ENCODE measurements at places on chromosomes 16 and 17.

DNA sequence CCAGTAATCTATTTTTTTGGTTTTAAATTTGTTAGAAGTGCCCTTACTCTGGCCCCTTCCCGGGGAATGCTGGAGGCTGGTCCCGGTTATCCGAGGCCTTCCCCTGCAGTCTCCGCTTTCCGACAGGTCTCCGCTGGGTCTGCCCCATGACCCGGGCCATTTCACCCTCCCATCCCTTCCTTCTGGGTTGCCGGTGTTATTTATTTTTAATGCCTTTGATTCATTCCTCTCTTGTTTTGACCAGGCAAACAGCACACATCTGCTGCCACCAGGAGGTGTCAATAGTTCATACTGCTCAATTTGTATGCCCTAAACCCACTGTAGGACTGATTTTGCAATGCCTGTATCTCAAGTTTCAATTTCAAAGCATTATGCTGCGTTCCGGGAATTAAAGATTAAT, 113.2 kb upstream of the IRX5 start:
- no peak for DNase-seq

GRCh38 chr16:88854306-88855111, 2.2 kb downstream of the GALNS start:
- no peak for DNase-seq

DNA sequence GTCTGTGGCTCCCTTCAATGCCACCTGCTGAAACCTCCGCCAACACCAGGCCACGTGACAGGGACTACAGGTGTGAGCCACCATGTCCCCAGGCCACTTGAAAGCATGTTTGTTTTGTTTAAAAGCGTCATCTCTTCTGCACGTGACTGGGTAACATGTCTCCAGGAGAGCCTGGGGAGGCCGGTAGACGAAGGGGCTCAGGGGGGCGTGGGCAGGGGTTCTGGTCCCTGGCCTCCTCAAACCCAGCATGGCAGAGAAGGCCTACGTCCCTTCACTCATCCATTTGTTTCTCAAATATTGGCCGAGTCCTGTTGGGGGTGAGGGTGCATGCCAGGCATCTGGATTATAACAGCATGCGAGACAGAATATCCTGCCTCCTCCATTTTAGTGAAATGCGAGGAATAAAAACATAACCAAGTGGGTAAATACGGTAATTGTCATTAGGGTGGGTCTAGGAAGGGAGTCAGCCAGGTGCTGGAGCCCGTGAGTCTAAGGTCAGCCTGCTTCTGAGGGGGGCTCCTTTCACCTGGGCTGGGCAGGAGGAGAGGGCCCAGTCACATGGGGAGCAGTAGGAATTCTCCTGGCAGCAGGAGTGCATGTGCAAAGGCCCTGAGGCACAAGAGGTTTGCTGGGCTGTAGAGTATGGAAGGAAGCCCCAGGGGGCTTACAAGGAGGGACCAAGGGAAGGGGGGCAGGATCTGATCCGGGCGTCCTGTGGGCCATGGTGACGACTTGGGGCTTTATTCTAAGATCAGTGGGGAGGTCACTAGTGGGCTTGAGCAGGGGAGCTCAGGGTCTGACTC, 26.8 kb upstream of the CIBAR2 start:
- no peak for DNase-seq

DNA sequence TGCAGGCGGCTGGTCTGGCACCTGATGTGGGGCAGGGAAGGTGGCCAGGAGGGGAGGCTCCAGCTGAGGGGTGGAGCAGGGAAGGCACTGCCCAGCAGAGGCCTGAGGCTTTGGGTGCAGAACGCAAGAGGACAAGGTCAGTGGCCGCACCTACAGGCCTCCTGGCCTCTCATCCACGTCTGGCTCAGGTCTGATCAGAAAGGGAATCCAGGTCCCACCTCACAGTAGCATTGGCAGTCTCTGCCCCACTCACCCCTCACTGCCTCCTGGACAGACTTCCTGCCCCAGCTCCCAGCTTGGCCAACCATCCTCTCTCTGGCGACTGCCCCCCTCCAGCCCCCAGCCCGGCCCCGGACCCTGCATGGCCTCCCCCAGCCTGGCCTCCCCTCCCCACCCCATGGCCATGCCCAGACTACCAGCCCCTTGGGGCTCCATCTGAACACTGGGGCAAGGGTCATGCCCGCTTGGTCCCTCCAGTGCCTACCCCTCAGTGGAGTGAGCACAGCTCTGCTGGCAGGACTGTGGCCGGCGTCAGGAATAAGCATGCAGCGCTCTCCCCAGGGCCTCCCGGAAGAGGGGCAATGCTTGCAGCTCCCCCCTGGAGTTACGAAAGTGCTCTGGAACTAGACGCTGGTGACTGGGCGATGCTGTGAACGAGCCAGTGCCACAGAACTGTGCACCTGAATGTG, 4.6 kb downstream of the UTS2R start:
- DNase-seq: no peak

GRCh38 chr17:66655461-66655860, 179.5 kb upstream of the CACNG5 start:
- no peak for DNase-seq

- no peak for DNase-seq
These were observed 6.6 kb downstream of the SEC14L1 start for GRCh38 chr17:77147357-77147801.

DNA sequence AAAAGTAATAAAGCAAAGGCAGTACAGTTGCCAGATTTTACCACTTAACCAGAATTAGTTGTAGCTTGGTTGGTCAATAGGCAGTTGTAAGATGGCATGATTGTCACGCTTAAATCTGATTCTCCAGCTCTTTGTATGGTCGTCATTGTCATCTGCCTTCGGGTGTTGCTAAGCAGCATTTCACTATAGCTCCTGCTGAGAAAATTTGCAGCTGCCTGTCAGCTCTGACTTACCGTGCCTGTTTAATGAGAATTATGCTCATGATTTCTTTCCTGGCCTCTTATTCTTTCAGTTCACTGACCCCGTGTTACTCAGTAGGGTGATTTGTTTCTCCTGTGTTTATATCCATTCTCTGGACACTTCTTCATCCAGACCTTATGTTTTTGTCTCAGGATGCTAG, 66.7 kb downstream of the TANGO6 start:
- DNase-seq: no peak

- DNase-seq: no peak
These were observed 11.6 kb upstream of the DPEP1 start for GRCh38 chr16:89601906-89602272.

DNA sequence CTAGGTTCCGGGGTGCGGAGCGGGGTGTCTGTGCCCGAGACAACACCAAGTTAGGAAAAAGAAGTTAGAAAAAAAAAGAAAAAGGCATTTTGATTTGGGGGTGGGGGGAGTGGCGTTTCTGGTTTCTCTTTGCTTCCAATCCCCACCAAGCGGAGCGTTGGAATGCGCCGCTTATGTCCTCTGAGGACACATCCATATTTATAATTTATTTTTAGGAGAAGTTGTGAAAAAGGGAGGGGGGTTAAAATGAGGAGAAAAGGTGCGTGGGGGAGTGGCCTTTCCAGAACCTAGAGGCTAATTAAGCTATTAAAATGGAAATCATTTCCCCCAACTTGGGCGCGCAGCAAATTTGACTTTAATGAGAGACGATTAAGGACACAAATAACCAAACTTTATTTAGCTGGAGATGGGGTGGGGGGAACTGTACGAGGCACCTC, 232.1 kb downstream of the MRTFB start:
- no peak for DNase-seq

DNA sequence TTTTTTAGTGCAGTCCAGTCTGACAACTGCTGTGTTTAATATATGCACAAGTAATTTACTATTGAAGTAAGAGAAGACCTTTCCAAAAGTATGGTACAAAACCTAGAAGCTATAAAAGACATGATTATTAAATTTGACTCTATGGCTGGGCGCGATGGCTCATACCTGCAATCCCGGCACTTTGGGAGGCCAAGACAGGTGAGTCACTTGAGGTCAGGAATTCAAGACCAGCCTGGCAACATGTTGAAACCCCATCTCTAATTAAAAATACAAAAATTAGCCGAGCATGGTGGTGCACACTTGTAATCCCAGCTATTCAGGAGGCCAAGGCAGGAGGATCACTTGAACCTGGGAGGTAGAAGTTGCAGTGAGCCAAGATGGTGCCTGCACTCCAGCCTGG, 41.4 kb upstream of the VWA3A start:
- no peak for DNase-seq

DNA sequence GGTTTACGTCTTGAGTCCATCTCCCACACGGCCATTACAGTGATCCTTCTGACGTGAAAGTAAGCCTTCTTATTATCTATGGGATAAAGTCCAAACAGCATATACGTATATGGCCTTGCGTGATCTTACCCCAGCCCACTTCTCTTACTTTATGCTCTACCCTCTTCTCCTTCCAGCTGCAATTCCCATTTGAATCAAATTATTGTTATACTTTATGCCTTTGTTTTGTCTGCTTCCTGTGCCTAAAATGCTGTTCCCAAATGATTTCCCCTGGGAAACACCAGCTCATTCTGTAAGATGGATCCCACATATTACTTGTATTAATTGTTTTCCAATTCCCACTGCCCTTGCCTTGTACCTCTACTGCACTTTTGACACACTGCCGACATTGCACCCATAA, 11.2 kb downstream of the UQCRC2 start:
- DNase-seq: no peak

- no peak for DNase-seq
These were observed 1.4 kb downstream of the MVP start for GRCh38 chr16:29821643-29822115.

- no peak for DNase-seq
These were observed 77.3 kb downstream of the MPRIP start for GRCh38 chr17:17119533-17119932.

Data from amniotic stem cell (primary cell).